ENCODE measurements at places on chromosomes 2 and 18.

DNA sequence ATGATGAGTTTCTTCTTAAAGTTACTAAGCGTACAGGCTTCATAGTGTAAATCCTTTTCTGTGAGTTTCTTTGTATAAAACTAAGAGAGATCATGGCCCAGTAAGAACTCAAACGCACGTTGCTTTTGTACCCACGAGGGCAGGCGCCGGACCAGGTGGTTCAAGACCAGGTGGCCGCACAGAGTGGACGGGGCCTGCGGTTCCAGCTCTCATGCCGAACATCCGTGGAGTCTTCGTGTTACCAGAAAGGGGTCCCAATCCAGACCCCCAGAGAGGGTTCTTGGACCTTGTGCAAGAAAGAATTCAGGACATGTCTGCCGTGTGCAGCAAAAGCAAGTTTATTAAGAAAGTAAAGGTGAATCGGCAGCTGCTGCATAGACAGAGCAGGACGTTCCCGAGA, 53.0 kb downstream of the KCNG2 start:
- no peaks in the 10 kb centered on the region for H3K27me3 ChIP-seq
- no peak overlapping the region for H3K27ac ChIP-seq
- no peaks in the 10 kb centered on the region for H3K4me1 ChIP-seq
- DNase-seq: no peak

- no peak for DNase-seq
- no peaks in the 10 kb centered on the region for H3K36me3 ChIP-seq
- H3K27ac ChIP-seq: no peak overlapping the region
- peaks cover 19% of the 10 kb centered on the region for H3K4me1 ChIP-seq
These were observed 12.7 kb downstream of the ACOXL start for GRCh38 chr2:110745048-110745447.

DNA sequence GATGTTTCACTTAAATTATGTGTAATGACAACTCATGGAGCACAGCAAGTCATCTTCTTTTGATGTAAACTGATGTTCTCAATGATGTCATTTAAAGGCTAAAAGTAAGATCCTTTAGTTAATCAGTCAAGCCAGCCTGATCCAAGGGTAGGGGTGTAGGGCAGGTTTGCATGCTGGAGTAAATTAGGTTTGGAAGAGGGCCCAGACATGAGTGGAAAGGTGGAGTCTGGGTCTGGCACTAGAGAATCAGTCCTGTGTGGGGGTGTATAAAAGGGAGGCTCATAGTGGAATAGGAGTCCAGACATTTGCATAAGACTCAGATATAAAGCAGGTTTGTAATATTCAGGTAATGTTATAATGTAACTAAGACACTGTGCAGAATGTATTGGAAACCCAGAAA, 88.8 kb upstream of the NYAP2 start:
- DNase-seq: no peak
- H3K27me3 ChIP-seq: no peaks in the 10 kb centered on the region
- H3K4me1 ChIP-seq: no peaks in the 10 kb centered on the region
- no peaks in the 10 kb centered on the region for H3K36me3 ChIP-seq
- no peak overlapping the region for H3K4me3 ChIP-seq

DNA sequence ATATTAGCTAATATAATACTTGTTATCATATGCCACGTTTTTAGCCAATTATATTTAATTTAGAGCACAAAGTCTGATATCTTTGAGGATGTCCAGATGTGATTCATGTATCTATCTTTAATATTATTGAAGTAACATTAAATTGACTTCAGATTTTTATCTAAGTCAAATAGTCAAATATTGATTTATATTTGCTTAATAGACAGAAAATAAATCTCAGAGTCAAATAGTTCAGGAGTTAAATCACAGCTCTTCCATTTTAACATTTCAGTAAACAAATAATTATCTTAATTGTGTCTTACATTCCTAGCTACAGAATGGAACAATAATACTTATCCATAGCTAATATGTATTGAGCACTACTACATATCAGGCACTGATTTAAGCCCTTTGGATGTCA, 379.4 kb upstream of the UBE2E3 start:
- no peaks in the 10 kb centered on the region for H3K4me1 ChIP-seq
- no peaks in the 10 kb centered on the region for H3K27me3 ChIP-seq
- no peak overlapping the region for H3K4me3 ChIP-seq
- H3K27ac ChIP-seq: no peak overlapping the region
- DNase-seq: no peak
- no peaks in the 10 kb centered on the region for H3K36me3 ChIP-seq

DNA sequence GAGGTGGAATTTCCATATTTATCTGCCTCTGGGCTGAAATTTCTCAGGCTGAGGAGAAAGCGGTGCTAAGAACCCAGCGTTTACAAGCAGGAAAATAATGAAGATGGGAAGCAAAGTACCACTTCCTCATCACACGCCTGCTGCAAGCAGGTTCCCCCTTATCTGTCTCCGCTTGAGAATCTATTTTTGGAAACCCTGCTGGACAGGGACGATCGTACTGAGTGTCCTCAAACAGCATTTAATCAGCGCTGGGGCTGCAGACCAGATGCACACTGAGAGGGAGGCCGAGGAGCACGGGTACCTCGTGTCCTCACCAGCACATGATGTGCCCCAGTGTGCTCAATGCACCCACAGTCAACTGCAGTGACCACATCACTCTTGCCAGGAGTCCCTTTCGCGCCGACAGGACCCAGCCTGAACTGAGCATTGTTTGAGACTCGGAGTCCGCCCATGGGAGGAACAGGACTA, 160.4 kb downstream of the HDAC4 start:
- DNase-seq: no peak
- no peaks in the 10 kb centered on the region for H3K27me3 ChIP-seq
- H3K27ac ChIP-seq: no peak overlapping the region
- H3K36me3 ChIP-seq: peaks cover 9% of the 10 kb centered on the region
- no peak overlapping the region for H3K4me3 ChIP-seq

GRCh38 chr2:64623242-64623850, 30.4 kb downstream of the SERTAD2 start:
- no peak overlapping the region for H3K27ac ChIP-seq
- H3K36me3 ChIP-seq: no peaks in the 10 kb centered on the region
- no peaks in the 10 kb centered on the region for H3K27me3 ChIP-seq
- no peaks in the 10 kb centered on the region for H3K4me1 ChIP-seq
- DNase-seq: no peak

DNA sequence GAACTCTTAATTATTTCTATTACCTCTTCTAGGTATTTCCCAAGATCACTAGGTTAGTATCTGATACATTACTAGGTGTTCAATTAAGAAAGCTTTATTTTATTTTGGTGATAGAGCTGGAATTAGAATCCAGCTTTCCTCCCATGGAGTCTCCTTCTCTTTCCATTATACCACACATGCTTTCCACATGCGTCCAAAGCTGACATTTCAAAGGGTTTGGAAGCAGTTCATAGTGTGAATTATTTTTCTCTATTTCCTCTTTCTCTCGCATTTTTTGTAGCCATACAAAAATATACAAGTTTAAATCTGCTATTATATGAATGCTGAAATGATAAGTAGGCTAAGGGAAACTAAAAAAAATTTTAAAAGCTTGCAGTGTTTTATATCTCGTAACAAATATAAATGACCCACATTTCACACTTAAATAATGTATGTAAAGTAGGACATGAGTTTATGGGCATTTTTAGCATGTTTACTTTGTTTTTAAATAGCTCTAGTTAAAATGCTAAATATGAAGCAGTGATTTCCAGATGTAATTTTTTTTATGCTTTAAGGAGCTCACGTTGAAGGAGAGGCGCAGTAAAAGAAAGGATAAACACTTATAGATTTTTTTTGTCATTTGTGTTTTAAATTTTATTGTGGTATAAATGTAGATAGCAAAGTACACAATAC, 20.1 kb downstream of the ZC3H6 start:
- no peaks in the 10 kb centered on the region for H3K4me1 ChIP-seq
- DNase-seq: no peak
- H3K27me3 ChIP-seq: no peaks in the 10 kb centered on the region
- no peak overlapping the region for H3K4me3 ChIP-seq

GRCh38 chr2:238874330-238875050, 26.6 kb downstream of the TWIST2 start:
- H3K4me1 ChIP-seq: no peaks in the 10 kb centered on the region
- no peaks in the 10 kb centered on the region for H3K27me3 ChIP-seq
- no peak overlapping the region for H3K27ac ChIP-seq
- H3K4me3 ChIP-seq: no peak overlapping the region

DNA sequence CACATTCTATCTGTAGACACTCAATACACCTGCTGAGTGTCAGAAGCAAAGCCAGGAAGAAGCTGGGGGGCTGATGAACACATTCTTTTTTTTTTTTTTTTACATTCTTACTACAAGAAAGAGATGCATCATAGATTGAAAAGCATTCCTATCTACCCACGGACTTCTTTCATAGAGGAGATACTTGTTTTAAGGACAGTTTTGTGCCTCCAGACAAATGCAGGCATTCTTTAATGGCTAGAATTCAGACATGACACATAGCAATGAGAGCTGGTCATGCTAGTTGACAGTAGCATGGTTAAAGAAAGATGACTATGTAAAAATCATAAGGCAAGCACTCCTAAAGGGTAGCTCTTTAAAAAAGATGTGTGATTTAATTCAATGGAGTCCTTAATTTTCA, 110.2 kb downstream of the EPHA4 start:
- DNase-seq: no peak
- peaks cover 7% of the 10 kb centered on the region for H3K4me1 ChIP-seq
- no peaks in the 10 kb centered on the region for H3K27me3 ChIP-seq
- no peaks in the 10 kb centered on the region for H3K36me3 ChIP-seq
- H3K27ac ChIP-seq: no peak overlapping the region

GRCh38 chr2:238928520-238929241, 80.8 kb downstream of the TWIST2 start:
- H3K36me3 ChIP-seq: no peaks in the 10 kb centered on the region
- no peak overlapping the region for H3K4me3 ChIP-seq
- H3K27ac ChIP-seq: no peak overlapping the region
- H3K27me3 ChIP-seq: no peaks in the 10 kb centered on the region
- no peak for DNase-seq

- no peaks in the 10 kb centered on the region for H3K36me3 ChIP-seq
- peaks cover 3% of the 10 kb centered on the region for H3K27me3 ChIP-seq
- no peak for DNase-seq
- no peak overlapping the region for H3K4me3 ChIP-seq
- no peaks in the 10 kb centered on the region for H3K4me1 ChIP-seq
- no peak overlapping the region for H3K27ac ChIP-seq
These were observed 14.6 kb upstream of the PPP4R1 start for GRCh38 chr18:9628984-9629383.

DNA sequence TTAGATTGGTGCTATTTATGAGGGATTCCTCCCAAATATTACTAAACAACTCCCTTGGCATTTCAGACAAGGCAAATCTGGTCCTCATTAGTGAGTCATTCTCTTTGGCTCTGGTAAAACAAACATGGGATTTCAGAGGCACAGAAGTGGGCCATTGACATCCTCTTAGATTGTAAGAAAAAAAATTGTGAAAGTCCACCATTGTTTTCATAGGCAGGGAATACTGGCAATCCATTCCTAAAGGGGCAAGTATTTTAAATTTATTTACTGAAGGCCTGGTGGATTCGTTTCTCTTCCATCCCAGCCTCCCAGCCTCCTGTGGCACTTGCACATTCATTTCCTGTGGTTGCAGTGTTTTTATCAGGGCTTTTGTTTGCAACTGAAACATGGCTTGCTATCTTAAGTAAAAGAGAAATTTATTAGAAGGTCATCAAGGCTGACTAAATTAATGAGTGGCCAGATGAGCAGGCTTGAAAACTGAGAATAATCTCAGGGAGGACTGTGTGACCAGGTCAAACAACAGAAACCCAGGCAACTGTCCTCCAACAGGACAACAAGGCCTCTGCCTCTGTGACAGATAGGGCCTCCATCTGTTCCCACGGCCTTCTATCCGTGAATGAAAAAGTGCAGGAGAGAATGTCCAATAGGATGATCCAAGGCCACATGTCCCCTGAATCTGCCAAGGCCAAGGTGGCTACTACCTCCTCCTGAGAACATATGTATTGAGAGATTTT, 23.1 kb upstream of the TNFAIP6 start:
- no peak overlapping the region for H3K27ac ChIP-seq
- DNase-seq: no peak
- no peak overlapping the region for H3K4me3 ChIP-seq

- no peak for DNase-seq
- H3K4me3 ChIP-seq: no peak overlapping the region
- H3K4me1 ChIP-seq: no peaks in the 10 kb centered on the region
- no peaks in the 10 kb centered on the region for H3K27me3 ChIP-seq
- H3K36me3 ChIP-seq: no peaks in the 10 kb centered on the region
- no peak overlapping the region for H3K27ac ChIP-seq
These were observed 213.1 kb downstream of the DNER start for GRCh38 chr2:229501051-229501794.

DNA sequence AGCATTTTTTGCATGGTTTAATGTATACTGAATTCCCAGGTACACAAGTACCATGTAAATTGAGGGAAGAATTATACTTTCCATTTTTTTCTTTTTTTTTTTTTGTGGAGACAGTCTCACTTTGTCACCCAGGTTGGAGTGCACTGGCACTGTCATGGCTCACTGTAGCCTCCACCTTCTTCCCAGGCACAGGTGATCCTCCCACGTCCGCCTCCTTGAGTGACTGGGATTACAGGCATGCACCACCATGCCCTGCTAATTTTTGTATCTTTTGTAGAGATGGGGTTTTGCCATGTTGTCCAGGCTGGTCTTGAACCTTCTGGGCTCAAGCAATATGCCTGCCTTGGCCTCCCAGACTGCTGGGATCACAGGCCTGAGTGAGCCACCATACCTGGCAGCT, 3.8 kb downstream of the HSPE1 start:
- no peaks in the 10 kb centered on the region for H3K27me3 ChIP-seq
- no peak overlapping the region for H3K4me3 ChIP-seq
- H3K36me3 ChIP-seq: peaks cover 15% of the 10 kb centered on the region
- no peak for DNase-seq

- H3K4me3 ChIP-seq: peak overlapping the region; percentile 94
- H3K36me3 ChIP-seq: peaks cover 3% of the 10 kb centered on the region
- peaks cover 56% of the 10 kb centered on the region for H3K4me1 ChIP-seq
- no peak for DNase-seq
- peak overlapping the region; percentile 76 for H3K27ac ChIP-seq
These were observed 66.7 kb downstream of the SPATS2L start for GRCh38 chr2:200373231-200373630.

GRCh38 chr2:48870503-48870902, 115.0 kb upstream of the LHCGR start:
- H3K4me3 ChIP-seq: no peak overlapping the region
- no peak overlapping the region for H3K27ac ChIP-seq
- H3K27me3 ChIP-seq: no peaks in the 10 kb centered on the region
- no peak for DNase-seq
- H3K36me3 ChIP-seq: no peaks in the 10 kb centered on the region

- no peak for DNase-seq
- H3K36me3 ChIP-seq: no peaks in the 10 kb centered on the region
- no peak overlapping the region for H3K27ac ChIP-seq
- no peaks in the 10 kb centered on the region for H3K27me3 ChIP-seq
These were observed 102.8 kb upstream of the SALL3 start for GRCh38 chr18:78876868-78877267.
